ENCODE measurements at places on chromosomes 7 and 10.

DNA sequence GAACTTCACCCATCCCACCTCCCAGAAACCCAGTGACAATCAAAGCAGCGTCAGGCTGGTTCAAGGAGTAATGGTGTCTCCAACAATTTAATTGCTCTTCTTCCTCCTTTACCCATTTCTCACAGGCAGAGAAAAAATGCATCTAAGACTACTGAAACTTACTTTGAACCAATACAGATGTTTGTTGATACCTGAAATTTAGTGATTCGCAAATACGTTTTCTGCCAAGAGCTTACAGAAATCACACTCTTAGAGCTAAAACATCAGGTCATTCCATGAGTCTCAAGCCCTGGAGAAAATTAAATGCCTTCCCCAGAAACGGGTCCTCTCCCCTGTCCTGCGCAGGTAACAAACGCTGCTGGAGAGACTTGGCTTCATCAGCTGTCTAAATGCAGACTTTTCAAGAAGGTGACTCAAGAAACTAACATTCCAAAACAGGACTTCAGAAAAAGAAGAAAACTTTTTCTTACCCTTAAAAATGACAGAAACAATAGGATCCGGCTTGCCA is 443 bp downstream of the MYOF start:
- DNase-seq: no peak

GRCh38 chr7:14691597-14692203 is 210.9 kb downstream of the DGKB start:
- peak; percentile 33 for DNase-seq

- DNase-seq: peak; percentile 27
Measured at GRCh38 chr7:39054731-39055130, 77.0 kb downstream of the POU6F2 start.

GRCh38 chr10:88088441-88089340 is 225.3 kb downstream of the PTEN start:
- DNase-seq: no peak

DNA sequence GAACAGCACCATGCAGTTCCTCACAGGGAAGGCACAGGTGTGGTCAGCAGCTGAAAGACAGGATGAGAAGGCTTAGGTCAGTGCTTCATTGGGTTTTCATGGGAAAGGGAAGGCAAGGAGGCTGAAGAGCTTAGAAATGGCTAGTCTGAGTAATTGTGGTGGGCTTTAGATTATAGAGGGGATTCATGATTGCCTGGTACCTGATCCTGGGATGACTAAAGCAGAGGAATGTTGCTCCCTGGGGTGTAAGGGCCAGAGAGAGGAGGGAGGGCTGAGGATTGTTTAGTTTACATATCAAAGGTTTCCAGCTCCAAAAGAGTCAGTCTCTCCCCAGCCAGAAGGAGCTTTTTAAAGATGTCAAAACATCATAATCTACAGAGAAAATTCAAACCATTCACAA is 396.3 kb upstream of the POM121L12 start:
- no peak for DNase-seq

DNA sequence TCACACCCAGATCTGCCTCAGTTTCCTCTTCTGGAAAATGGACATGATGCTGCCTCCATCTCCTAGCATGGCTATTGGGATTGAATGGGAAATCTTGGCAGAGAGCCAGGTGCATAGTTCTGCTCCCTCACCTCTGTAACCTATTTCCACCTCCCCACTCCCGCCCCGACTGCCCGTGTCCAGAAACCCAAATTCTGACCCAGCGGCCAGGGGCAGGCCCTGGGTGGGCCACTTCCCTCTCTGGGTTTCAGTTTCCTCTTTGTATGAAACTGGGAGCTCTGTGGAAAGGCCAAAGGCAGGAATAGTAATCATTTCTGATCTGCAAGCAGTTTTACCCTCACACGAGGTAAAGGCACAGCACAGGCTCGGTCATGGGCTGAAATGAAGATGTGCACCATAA is 74.1 kb upstream of the DUSP5 start:
- DNase-seq: no peak

- DNase-seq: no peak
Measured at GRCh38 chr7:28503396-28503795, 91.1 kb downstream of the CREB5 start.

GRCh38 chr10:95312257-95312656 is 21.5 kb upstream of the PDLIM1 start:
- DNase-seq: no peak

GRCh38 chr10:85946713-85947326 is 419.8 kb downstream of the GRID1 start:
- no peak for DNase-seq

DNA sequence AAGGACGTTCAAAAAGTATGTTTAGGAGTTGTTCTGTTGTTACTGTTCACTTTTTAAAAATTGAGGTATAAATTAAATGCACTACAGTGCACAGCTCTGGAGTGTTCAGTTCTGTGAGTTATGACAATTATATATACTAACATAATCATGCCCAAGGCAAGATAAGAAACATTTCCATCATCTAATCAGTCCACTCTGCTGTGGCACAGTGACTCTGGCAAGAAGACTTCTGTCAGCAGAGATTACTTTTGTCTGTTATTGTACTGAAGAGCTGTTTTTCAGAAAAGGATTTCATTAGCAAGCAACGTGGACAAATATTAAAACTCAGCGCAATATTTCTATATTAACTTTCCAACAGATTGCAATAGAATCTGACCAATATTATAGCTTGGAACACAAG is 32.0 kb downstream of the ICA1 start:
- no peak for DNase-seq

DNA sequence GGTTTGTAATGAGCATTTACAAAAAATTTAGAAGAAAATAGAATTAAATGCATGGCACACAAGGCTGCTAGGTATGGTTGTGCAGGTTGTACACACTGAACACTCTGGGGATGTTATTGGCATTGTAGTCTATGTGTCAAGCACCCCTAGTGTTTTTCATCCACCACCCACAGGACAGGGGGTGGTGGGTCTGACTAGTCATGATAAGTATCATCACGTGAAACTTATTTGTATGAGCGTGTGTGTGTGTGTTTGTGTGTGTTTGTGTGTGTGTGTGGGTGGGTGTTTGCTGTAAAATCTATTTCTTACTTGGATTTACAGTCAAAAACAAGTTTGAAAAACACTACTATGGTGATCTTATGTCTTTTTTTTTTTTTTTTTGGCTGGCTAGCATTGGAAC is 66.5 kb downstream of the MAP3K8 start:
- DNase-seq: no peak

DNA sequence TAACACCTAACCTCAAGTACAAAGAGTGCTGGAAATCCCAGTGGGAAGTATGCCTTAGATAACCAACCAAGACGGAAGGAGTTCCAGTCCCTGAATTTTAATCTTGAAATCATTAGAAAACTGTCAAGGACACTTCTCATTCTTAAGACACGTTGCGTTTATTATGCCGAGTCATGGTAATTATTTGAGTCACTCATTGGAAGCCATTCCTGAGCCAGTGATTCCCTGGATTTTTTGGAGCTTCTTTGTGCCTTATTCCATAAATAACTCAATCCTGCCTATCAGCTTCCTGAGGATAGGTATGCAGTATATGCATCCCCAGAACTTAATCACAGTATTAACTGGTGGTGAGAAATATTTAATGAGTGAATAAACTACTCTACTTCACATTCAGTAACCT is 77.4 kb downstream of the PPP1R17 start:
- DNase-seq: no peak

GRCh38 chr7:121557034-121557892 is 161.2 kb upstream of the FAM3C start:
- no peak for DNase-seq

DNA sequence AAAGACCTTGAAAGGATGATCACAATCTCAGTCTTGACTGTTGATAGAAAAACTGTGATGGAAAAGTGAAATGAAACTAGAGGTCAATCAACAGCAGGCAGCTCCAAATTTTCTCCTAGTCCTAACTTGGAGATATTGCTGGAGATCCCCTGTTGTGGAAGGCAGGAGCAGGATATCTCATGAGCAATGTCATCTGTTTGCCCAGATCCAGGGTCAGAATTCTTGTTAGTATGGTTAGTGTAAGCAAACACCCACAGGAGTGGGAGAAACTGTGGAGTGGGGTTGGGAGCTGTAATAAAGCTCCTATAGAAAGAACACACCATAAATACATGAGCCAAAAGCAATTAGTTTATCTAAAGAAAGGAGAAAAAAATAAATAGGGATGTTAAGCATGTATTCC is 169.0 kb downstream of the AKR1D1 start:
- DNase-seq: no peak

- no peak for DNase-seq
Measured at GRCh38 chr7:121748546-121748945, 124.4 kb upstream of the PTPRZ1 start.

DNA sequence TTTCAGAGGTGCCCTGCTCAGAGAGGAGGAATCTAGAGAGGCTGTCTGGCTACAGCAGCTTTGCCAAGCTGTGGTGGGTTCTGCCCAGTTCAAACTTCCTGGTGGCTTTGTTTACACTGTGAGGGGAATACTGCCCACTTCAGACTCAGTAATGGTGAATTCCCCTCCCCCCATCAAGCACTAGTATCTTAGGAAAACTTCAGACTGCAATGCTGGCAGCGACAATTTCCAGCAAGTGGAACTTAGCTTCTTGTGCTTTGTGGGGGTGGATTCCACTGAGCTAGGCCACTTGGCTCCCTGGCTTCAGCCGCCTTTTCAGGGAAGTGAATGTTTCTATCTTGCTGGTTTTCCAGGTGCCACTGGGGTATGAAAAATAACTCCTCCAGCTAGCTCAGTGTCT is 42.8 kb downstream of the CYP2C8 start:
- no peak for DNase-seq

All from PC-9 (cell line).